Placental pericyte (primary cell): ENCODE measurements at places on chromosomes 6 and 20. TPM values are rescaled to one million over a fixed set of nuclear protein-coding genes. Genes with fewer than 3 reads are reported as not detected.

ATAT1 gene
- total RNA-seq = 5.4 and 7.2 TPM in 2 replicates

SLC22A7 gene
- not detected in 2 replicates for total RNA-seq

EEF1A1 gene
- 10,563 and 23,837 TPM in 2 replicates for total RNA-seq

FNDC11 gene
- 0.43 and 0.88 TPM in 2 replicates for total RNA-seq

DNAH8 gene
- 1.5 and 2.4 TPM in 2 replicates for total RNA-seq

GUCA1A gene
- total RNA-seq = not detected in 2 replicates

NKX2-2 gene
- not detected in 2 replicates for total RNA-seq

LINC00237 gene
- total RNA-seq = not detected in 2 replicates

CRIP3 gene
- total RNA-seq = not detected in 2 replicates

SHLD1 gene
- total RNA-seq = 0.86 and 2.8 TPM in 2 replicates

MAP3K5 gene
- total RNA-seq = 21.0 and 35.4 TPM in 2 replicates

OXT gene
- not detected in 2 replicates for total RNA-seq

NCOA5 gene
- 16.0 and 30.4 TPM in 2 replicates for total RNA-seq

BAK1 gene
- total RNA-seq = 19.9 and 28.3 TPM in 2 replicates

SIRPB1 gene
- 1.4 and 2.2 TPM in 2 replicates for total RNA-seq

ACTL10 gene
- total RNA-seq = 1.1 and 1.6 TPM in 2 replicates

BMP6 gene
- total RNA-seq = 1.4 and 4.6 TPM in 2 replicates

NFS1 gene
- 14.0 and 27.1 TPM in 2 replicates for total RNA-seq

LY6G6F gene
- not detected in 2 replicates for total RNA-seq

EYA2 gene
- 0.22 and 0.57 TPM in 2 replicates for total RNA-seq

IFNGR1 gene
- 29.9 and 33.0 TPM in 2 replicates for total RNA-seq

TSBP1 gene
- not detected in 2 replicates for total RNA-seq
